Substantia nigra (tissue), 51 donors: ENCODE measurements at places on chromosomes 2 and 18.

GRCh38 chr18:59833785-59834184 lies 66.0 kb upstream of the PMAIP1 start:
- no peak for DNase-seq

DNA sequence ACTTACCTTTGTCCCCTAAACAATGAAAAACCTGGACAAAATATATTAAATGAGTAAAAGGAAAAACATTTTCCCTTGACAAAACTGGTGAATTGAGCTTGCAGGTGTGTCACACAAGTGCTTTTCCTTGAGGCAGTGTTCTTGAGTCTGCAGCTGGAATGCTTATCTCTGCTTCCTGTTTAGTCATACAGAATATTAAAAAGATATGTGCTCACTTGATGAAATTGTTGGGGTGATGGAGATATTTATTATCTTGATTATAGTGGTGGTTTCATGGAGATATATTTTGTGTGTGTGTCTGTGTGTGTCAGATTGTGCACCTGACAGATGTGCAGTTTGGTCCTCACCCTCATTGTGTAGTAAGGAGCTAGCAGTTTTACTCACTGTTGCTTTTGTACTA lies 3.3 kb downstream of the TAF1B start:
- no peak for DNase-seq

- no peak for DNase-seq
These were observed 7.3 kb downstream of the LYPD1 start for GRCh38 chr2:132662732-132663131.

DNA sequence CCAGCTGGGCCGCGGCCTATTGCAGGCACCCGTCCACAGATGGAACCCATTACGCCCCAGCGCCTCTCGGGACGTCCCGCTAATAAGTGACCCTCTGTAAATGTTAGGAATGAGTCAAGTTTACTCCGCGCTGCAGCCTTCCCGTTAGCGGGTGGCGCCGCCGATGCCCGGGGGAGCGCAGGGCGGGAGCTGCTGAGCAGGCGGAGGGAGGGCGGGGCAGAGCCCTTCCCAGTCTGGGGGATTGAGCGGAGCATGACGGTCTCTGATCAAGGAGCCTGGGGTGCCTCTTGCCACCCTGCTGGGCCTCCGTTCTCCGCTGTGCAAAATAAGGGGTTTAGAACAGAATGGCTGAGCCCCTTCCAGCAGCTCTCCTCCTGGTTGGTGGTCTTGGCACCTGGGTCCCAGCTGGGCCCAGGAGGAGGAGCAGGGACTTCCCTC lies 10.5 kb downstream of the CROCC2 start:
- no peak for DNase-seq

- DNase-seq, result no peak
These were observed 8.3 kb downstream of the ALPP start for GRCh38 chr2:232386740-232387450.

DNA sequence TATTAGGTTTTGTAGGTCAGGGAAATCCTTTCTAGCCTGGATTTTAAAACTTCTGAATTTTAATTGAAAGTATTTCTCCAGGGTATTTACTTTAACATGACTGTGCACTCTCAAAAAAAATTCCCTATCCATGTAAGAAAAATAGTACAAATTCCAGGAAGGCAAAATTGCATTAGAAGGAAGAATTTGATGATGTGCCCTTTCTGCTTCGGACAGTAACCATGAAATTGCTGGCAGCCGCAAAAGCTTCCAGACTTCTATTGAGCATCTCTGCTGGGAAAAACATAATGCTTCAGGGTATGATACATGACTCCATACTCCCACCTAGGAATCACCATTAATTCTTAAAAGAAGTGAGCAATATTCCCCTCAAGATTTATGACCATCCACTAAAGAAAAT lies 17.2 kb upstream of the KLF7 start:
- no peak for DNase-seq

GRCh38 chr2:160141912-160142311 lies 58.2 kb downstream of the ITGB6 start:
- DNase-seq, result no peak

DNA sequence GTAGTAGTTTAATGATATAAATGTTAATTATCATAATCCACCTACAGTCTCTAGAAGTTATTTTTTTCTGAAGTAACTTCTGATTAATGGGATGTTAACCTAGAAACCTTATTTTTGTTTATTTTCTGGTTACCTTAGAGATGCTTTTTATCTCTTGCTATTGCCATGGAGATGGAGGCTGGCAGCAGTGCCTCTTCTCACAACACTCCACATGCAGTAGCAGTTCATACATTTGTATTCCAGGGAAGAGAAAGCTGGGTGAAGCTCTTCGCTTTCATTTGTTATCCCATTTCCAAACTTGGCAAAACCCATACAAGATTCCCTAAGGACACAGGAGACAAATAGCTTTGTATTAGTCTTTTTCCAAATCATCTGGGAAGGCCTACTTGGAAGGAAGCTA lies 1794.1 kb upstream of the LRRTM1 start:
- no peak for DNase-seq

GRCh38 chr2:122261911-122262310 lies 506.5 kb downstream of the TSN start:
- DNase-seq, result no peak

DNA sequence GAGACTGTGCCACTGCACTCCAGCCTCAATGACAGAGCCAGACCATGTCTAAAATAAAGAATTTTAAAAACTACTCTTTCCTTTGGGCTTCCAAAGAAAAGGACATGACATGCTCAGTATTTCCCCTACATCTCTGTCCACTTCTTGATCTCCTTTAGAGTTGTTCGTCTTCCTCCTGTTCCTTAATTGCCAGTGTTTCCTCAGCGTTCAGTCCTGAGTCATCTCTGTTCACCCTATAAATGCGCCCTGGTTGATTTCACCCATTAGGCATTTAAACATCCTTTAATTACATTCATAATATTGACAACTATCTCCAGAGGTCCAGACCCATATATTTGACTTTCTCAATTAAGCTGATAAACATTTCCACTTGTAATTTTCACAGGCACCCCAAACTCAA lies 64.0 kb downstream of the AAK1 start:
- DNase-seq, result no peak

DNA sequence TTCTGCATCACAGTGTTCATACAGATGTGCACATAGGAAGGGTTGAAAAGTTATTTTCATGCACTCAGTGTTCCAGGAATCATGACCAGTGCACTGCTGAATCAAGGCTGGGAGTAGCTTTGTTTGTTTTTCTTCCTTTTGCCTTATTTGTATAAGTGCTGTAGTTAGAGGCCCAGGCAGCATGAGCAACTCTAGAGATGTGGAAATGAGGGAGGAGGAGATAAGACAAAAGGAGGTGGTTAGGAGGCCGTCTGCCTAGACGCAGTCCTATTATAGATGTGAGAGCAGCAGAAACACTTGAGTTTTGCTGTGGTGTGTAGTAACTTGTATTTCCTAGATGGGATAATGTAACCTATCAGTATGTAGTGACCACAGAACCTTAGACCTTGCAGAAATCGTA lies 264.3 kb upstream of the RASGRP3 start:
- no peak for DNase-seq

DNA sequence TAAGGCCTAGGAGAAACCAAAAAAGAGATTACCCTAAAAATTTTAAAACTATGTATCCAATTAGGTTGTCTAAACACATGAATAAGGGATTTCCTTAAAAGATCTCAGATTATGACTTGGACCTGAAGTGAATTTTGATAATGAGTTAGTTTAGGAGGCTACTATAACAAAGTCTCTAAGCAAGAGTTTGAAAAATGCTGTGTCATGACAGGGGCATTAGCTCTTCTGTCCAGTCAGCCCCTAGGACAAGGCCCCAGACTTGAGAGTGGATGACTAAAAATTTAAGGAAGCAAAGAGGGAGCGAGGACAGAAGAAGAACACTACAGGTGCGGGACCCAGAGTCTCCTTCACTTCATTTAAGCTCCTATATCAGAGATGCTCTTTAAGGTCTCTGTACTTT lies 135.9 kb downstream of the DTNB start:
- no peak for DNase-seq

- no peak for DNase-seq
These were observed 111.0 kb upstream of the MAP3K20 start for GRCh38 chr2:172964511-172965139.

DNA sequence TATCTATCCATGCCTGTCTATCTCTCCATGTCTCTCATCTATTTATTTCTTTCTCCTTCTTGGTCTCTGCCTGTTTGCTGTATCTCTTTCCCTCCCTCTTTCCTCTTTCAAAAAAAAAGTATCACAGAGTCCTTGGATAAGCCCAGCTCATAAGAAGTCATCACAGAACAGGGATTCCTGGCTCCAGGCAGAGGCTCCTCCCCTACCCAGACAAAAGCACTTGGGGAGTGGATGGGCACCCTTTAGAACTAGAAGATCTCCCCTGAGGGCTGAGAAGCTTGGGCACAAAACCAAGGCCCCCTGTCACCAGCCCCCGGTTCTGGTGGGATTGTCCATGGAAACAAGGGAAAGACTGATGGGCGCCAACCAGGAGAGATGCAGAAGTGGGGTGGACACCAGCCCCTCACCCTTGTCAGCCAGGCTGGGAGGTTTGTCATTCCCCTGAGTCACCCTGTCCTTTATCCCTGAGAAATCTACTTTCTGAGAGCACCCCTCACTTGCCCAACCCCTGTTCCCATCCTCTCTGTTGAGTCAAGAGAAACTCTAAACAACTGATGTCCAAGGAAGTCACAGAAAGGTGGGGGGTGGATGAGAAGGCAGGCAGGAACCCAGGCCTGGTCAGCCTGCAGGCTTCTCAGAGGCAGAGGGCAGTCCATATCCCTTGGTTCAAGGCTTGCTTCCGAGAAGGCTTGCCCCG lies 127.1 kb downstream of the TNS1 start:
- no peak for DNase-seq

GRCh38 chr2:200670313-200670712 lies 84.5 kb downstream of the AOX1 start:
- DNase-seq, result no peak

GRCh38 chr2:172826522-172826921 lies 90.9 kb downstream of the RAPGEF4 start:
- no peak for DNase-seq

GRCh38 chr2:105337122-105338019 lies at the start of gene C2orf49:
Gene C2orf49 (plus strand): TSS chr2:105337540. CDS start chr2:105337588, 48 bp downstream.
- DNase-seq, result peak; percentile 86

GRCh38 chr2:127913808-127914457 lies 28.2 kb upstream of the AMMECR1L start:
- no peak for DNase-seq

- DNase-seq, result no peak
These were observed 99.5 kb downstream of the TTC32 start for GRCh38 chr2:19802086-19802841.

GRCh38 chr2:74851191-74851566 lies 17.3 kb downstream of the HK2 start:
- DNase-seq, result no peak

DNA sequence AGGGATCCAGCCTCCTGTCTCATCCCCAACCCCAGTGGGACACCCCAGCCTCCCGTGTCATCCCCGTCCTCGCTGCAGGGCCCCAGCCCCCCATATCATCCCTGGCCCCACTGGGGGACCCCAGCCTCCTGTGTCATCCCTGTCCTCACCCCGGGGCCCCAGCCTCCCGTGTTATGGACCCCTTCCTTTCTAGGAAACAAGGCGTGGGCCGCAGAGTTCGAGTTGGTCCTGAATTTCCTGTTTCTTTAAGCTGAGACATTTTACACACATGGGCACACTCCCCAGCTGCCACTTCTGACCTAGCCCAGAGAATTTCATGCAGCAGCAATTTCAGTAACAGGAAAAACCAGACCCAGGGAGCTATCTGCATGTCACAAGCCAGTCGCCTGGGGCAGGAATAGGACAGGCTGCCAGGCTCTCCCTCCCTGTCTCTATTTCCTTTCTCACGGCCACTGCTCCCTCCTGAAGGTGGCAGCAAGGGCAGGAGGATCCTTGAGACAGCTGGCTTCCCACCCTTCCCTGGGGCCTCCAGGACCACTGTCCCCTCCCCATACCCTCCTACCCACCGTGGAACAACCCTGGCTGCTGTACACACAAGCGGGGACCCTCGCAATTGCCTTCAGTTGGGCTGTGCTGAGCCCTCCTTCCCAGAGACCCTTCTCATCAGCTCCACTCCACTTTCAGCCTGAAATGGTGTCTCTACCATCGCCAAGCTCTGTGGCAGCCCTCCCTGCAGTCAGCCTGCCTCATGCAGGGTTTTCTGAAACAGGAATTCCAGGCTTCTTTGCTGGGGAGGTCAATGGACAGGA lies 141.9 kb upstream of the ID2 start:
- no peak for DNase-seq

- DNase-seq, result no peak
These were observed 80.3 kb upstream of the GAREM1 start for GRCh38 chr18:32550963-32551362.

DNA sequence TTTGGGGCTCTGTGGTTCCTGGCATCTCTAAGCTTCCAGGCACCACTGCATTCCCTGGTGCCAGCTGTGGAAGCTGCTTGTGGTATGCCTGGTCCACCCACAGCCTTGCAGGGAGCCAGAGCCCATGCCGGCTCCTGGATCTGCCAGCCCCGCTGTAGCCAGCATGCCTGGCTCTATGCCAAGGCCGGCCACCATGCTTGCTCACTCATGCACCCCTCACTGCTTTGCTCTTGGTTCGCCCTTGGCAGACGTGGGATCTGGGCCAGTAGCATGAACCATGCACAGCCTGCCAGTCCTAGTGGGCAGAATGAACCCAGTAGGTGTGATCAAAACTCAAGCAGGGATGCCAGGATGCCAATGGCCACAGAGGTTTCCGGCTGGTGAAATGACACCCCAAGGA lies 634.2 kb upstream of the TMEFF2 start:
- no peak for DNase-seq

DNA sequence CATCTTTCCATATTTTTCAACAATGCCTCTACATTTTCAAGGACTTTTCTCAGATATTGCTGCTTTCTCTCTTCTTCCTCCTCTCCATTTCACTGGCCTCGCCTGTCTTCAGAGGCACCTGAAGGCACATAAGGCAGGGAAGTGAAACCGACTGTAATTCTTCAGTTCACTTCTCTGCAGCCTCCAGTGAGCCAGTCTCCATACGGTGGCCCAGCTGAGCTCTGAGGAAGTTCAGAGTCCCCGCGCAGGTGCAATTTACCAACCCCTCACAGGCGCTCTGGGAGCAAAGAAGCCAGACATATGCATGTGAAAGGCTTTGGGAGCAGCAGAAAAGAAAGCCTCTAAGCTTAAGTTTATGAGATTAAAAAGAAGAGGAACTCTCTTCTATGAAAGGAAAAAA lies 12.4 kb downstream of the KLHL14 start:
- DNase-seq, result no peak

DNA sequence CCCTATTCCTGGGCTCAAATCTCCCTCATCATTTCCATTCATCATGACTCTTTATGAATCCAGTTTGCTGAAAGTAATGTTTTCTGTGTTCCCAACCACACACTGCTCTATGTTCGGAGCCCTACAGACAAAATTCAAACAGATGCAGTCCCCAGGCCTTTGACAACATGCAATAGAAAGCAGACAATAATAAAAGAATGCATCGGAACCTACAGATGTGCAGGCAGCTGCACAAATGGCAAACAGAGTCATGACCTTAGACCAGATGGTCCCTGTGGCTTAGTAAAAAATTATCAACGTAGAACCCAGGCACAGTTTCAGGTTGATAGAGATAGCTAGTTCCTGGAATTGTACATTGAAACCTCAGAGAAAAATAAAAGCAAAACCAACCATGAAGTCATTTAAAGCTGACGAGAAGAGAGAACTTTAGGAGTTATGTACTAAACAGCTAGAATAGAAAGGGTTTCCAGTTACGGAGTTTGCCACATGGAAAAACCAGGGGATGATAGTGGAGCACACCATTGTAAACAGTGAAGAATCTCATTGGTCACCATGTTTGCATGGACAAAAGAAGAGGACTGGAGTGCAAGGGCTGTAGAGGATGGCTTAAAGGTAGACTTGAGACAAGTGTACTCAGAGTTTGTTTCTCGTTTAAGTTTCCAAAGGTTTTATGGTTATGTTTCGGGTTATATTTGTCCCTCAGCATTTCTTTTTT lies 23.2 kb upstream of the ACVR1 start:
- no peak for DNase-seq
